Bronchus fibroblast of lung (primary cell): ENCODE measurements at places on chromosomes 5 and 9. TPM values are rescaled to one million over a fixed set of nuclear protein-coding genes. Genes with fewer than 3 reads are reported as not detected.

Gene INSL4
- total RNA-seq, result not detected in 2 replicates

Gene TSSK1B
- total RNA-seq, result not detected in 2 replicates

Gene CCDC127
- 2.7 and 3.1 TPM in 2 replicates for total RNA-seq

Gene CCDC183
- total RNA-seq, result under 0.01 TPM in 1 of 2 replicates, not detected in the other

Gene ASPN
- total RNA-seq, result not detected in 2 replicates

Gene PCDHA11
- not detected in 2 replicates for total RNA-seq

Gene PITX1
- 2.9 and 3.1 TPM in 2 replicates for total RNA-seq

Gene SPINK4
- total RNA-seq, result not detected in 2 replicates

Gene FGFR4
- 8.8 and 9.1 TPM in 2 replicates for total RNA-seq

Gene TMEM167A
- 25.1 and 38.0 TPM in 2 replicates for total RNA-seq

Gene NME5
- 0.84 and 1.6 TPM in 2 replicates for total RNA-seq

Gene ANKRD20A1
- total RNA-seq, result not detected in 2 replicates

Gene TEK
- total RNA-seq, result 1.9 and 2.2 TPM in 2 replicates

Gene PCDH1
- total RNA-seq, result 0.15 and 0.17 TPM in 2 replicates

Gene FABP6
- total RNA-seq, result not detected in 2 replicates

Gene TRPM3
- under 0.01 TPM in 1 of 2 replicates, not detected in the other for total RNA-seq

Gene ANKS6
- 19.5 and 21.4 TPM in 2 replicates for total RNA-seq

Gene IL17B
- not detected in 2 replicates for total RNA-seq

Gene DMXL1
- total RNA-seq, result 10.7 and 11.3 TPM in 2 replicates

Gene CCNB1
- 276 and 294 TPM in 2 replicates for total RNA-seq

Gene ADRA1B
- total RNA-seq, result 1.0 and 2.4 TPM in 2 replicates

Gene GRIN3A
- not detected in 2 replicates for total RNA-seq

Gene GAS1
- total RNA-seq, result 16.1 and 20.2 TPM in 2 replicates

Gene RANBP3L
- not detected in 2 replicates for total RNA-seq

Gene LCN10
- not detected in 2 replicates for total RNA-seq

Gene PCDHGA12
- 7.7 and 8.4 TPM in 2 replicates for total RNA-seq

Gene WNK2
- under 0.01 TPM in 1 of 2 replicates, not detected in the other for total RNA-seq

Gene PHYHD1
- 15.9 and 19.0 TPM in 2 replicates for total RNA-seq

Gene IFNE
- 0.17 TPM in 1 of 2 replicates, not detected in the other for total RNA-seq

Gene PHF19
- 86.2 and 91.1 TPM in 2 replicates for total RNA-seq

Gene CHMP5
- 52.2 and 66.9 TPM in 2 replicates for total RNA-seq

Gene PSD2
- total RNA-seq, result not detected in 2 replicates

Gene ISL1
- total RNA-seq, result not detected in 2 replicates

Gene PCDHGA5
- total RNA-seq, result 0.15 and 0.34 TPM in 2 replicates

Gene AMACR
- 12.4 and 13.2 TPM in 2 replicates for total RNA-seq

Gene GABRG2
- not detected in 2 replicates for total RNA-seq

Gene SARDH
- 6.2 and 6.7 TPM in 2 replicates for total RNA-seq

Gene GRXCR2
- total RNA-seq, result not detected in 2 replicates

Gene EIF4E1B
- not detected in 2 replicates for total RNA-seq

Gene GABRP
- not detected in 2 replicates for total RNA-seq

Gene SCGB3A2
- total RNA-seq, result not detected in 2 replicates

Gene QSOX2
- total RNA-seq, result 17.1 and 20.3 TPM in 2 replicates

Gene UHRF2
- 35.5 and 37.0 TPM in 2 replicates for total RNA-seq

Gene MEIKIN
- not detected in 2 replicates for total RNA-seq

Gene FER
- 5.2 and 5.5 TPM in 2 replicates for total RNA-seq

Gene KIAA0825
- total RNA-seq, result 1.8 and 2.0 TPM in 2 replicates

Gene SAPCD2
- total RNA-seq, result 21.9 and 24.2 TPM in 2 replicates

Gene SOX30
- 0.15 TPM in 1 of 2 replicates, not detected in the other for total RNA-seq

Gene RETREG1
- 0.45 and 0.84 TPM in 2 replicates for total RNA-seq

Gene DMRT3
- total RNA-seq, result not detected in 2 replicates

Gene FSTL4
- total RNA-seq, result 0.15 TPM in 1 of 2 replicates, not detected in the other

Gene ADAMTS13
- 0.89 and 1.2 TPM in 2 replicates for total RNA-seq

Gene F2RL2
- 8.3 and 9.1 TPM in 2 replicates for total RNA-seq

Gene ADAMTSL1
- total RNA-seq, result 35.8 and 39.1 TPM in 2 replicates

Gene CDHR2
- not detected in 2 replicates for total RNA-seq
